Activated B cell treated with CpG ODN at 0.5 μM for 24 hours (primary cell): ENCODE measurements at places on chromosomes 2 and 18.

GRCh38 chr18:55550471-55550870, 37.5 kb downstream of the TCF4 start:
- no peak for DNase-seq

GRCh38 chr2:39930175-39930917, 151.3 kb upstream of the THUMPD2 start:
- no peak for DNase-seq

DNA sequence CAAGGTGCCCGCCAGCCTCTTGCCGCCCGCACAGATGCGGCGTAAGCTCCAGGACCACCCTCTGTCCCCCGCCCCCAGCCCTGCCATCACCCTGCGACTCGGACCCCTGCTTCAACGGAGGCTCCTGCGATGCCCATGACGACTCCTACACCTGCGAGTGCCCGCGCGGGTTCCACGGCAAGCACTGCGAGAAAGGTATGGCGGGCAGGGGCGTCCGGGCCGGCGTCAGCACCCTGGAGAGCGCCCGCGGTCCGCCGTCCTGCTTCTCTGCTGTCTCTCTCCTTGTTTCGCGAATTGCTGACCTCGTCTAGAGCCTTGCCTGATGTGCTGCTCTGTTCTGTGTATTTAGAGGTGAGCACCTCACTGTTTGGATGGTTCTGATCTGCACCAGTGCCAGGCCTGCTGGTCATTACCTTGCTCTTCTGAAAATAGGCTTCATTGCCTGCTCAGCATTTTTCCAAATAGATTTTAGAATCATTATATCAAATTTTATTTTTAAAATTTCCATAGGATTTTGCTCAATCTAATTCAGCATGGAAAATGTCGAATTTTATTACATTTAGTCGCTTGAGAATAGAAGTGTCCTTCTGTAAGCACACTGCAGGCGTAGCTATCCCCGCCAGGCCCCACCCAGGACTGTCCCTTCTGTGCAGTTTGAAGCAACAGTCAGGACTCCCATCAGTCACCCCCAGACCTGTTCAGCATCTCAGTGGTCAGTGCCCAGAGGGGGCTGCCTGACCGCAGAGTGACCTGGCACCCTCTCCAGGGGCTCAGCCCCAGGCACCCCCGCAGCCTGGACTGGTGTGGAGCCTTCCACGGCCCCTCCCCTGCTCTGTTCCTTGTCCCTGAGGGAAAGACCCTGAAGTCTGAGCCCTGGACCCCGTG, 51.6 kb downstream of the SNED1 start:
- no peak for DNase-seq

GRCh38 chr2:141579071-141579470, 551.7 kb downstream of the LRP1B start:
- DNase-seq, result no peak

GRCh38 chr18:63700501-63700900, 2.3 kb upstream of the SERPINB11 start:
- no peak for DNase-seq

DNA sequence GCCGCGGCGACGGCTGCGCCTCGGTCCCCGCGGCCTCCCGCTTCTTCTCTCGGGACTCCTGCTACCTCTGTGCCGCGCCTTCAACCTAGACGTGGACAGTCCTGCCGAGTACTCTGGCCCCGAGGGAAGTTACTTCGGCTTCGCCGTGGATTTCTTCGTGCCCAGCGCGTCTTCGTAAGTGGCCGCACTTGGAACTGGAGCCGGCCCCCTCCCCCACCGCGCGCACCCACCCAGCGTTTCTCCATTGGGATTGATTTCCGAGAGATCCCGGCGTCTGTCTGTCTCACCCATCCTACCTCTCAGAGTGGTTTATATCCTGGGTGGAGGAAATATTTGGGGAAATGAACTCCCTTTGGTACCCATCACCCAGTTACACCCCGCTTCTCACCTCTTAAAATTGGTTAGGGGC, 498 bp downstream of the ITGAV start:
- DNase-seq, result no peak

- peak; percentile 16 for DNase-seq
These were observed 619 bp upstream of the FAM168B start for GRCh38 chr2:131093696-131094462.

- no peak for DNase-seq
These were observed 19.4 kb downstream of the MPPE1 start for GRCh38 chr18:11888726-11889125.

- no peak for DNase-seq
These were observed 25.2 kb downstream of the RHOB start for GRCh38 chr2:20471902-20472559.

- no peak for DNase-seq
These were observed 108.4 kb upstream of the BZW1 start for GRCh38 chr2:200703127-200703925.

DNA sequence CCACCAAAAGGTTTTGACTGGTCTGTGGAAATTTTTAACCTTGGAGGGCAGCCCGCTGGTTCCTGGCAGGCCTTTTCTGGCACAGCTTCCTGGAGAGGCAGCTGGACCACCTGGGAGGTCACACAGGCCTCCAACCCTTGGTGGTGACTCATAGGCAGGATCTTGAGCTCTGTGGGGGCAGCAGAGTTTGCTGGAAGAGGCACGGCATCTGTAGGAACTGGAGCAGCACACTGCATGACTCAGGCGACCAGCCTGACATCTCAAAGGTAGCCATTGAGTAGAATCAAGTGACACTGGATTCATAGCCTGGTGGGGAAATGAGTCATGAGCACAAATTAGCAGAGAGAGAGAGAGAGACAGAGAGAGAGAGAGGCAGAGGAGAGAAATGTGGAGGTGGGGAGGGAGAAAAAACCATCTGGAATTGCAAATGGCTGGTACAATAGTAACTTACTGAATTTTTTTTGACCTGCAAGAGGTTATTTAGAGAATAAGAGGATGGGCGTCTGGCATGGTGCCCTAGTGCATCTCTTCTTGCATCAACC, 57.4 kb downstream of the TRPM8 start:
- no peak for DNase-seq

- DNase-seq, result no peak
These were observed 633.2 kb downstream of the NRXN1 start for GRCh38 chr2:50398766-50399056.

DNA sequence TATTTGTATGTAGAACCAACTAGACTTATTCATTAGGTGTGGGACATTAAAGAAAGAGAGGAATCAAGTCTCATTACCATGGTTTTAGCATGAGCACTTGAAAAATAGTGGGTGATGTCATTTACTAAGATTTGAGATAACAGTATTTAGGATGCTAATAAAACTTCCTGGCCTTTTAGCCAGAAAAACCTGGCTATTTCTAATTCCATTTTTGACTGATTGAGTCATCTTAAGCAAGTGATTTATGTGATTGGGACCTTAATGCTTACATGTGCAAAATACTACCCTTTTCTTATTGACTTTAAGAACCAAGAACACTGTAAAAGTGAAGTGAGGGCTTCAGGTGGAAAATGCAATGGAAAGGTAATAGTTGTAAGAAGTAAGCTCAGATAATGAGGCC, 196.8 kb upstream of the SESTD1 start:
- DNase-seq, result no peak

GRCh38 chr18:77263466-77263763, 13.8 kb downstream of the GALR1 start:
- no peak for DNase-seq

- DNase-seq, result peak; percentile 57
These were observed 9.1 kb upstream of the ARID5A start for GRCh38 chr2:96527286-96528005.

GRCh38 chr18:26652501-26652900, 104.1 kb upstream of the KCTD1 start:
- no peak for DNase-seq

DNA sequence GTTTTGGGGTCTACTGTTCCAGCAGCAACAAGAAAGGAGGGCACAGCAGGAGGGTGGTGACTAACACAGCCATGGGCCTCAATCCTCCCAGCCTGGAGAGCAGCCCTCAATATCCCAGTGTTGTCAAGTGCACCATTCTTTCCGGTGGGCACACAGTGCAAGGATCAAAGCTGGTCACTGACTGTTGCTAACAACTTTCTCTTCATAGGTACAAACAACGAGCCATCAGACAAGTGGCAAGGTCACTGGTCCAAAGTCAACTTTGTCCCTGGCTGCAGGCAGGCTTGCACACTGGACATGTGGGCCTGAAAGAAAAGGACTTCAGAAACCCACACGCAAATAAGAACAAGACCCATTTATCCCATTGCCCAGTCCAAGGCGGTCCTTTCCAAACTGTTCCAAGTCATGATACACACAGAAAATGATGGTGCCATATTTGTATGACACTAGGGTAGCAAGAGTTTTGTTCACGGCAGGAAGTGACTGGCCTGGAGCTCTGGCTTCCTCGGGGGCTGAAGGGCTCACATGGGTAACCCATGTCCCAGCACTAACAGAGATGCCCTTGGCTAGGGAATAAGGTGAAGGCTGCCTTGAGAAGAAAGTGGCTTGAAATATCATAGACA, 57.0 kb downstream of the KCTD1 start:
- DNase-seq, result no peak

- no peak for DNase-seq
These were observed 9.6 kb downstream of the SERPINB8 start for GRCh38 chr18:63979409-63979920.

DNA sequence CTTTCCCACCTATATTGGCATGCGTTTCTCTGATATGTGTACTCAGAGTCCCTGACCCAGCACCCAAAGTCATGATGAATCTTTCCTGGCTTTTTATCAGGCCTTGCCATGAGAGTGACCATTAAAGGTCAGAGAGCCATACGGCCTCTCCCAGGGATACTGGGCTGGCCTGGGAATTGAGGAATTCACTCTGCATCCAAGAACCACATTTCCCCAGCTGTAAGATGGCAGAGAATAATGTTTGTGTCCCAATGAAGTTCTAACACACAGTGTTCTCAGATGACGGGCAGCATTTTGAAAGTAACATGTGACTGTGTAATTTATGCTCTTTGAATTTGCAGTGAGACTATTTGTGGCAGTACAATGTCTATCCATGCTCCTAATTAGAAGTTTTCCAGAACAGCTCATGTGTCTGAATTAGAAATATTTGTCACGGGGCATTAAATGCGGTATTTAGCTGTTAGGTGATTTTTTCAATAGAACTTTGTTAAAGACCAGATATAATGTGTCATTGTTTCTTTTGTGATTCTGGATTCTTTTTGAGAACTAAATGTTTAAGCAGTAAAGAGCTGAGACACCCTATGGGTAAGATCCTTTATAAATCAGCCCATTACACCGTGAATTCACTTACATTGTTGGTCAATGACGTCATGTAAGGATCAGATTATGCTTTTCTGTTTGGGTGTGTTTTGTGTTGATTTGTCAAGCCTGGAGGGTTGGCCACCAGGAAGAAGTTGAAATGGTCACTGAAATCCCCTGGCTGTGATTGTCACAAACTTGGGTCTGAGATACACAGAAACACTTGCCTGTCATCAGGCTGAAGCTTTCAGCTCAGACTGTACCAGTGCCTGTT, 7.3 kb upstream of the SLC3A1 start:
- DNase-seq, result no peak

DNA sequence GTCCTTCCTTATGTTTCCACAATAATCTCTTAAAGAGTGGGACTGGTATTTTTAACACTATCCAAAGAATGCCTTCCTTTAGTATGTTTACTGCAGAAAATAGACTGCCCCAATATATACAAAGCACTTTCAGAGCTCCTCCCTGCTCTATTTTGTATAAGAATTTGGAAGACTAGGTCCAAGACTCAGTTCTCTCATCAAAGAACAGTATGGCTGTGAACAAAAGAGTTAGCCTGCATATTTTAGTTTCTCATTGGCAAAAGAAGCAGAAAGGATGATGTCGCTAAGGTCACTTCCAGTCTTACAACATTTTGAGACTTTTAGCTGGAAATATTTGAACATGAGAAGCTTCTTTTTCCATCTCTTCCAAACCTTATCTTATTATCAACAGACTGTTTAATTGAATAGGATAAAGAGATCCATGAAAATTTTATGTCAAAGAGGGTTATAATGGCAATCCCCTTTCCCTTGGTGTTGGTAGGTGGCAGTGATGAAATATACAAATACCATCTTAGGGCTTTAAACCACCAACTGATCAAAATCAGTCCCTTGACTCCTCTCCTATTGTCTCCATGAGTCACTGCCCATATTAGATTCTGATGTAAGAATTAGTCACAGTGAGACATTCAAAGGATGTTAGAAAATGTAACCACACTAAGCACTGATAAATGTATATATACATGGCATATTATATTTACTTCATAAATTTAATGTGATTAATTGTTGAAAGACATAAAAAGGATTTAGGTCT, 266.9 kb upstream of the DSEL start:
- DNase-seq, result no peak

DNA sequence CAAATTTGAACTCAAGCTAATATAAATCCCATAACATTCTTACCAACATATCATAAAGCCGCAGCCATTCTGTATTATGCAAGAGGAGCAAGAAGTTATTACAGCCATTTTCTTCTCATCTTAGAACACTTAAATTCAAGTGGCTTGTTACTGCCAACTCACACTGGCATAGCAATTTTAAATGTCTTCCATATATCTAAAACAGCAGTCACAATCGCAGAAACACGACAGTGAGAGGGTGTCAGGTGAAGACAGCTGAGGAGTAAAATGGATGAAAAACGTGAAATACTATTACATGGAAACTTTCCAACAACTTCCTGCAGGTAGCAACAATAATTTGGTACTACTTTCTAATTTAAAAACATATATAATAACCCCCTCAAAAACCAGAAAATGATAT, 17.9 kb downstream of the PPP3R1 start:
- no peak for DNase-seq

GRCh38 chr2:148939271-148939670, 64.2 kb downstream of the KIF5C start:
- DNase-seq, result no peak

DNA sequence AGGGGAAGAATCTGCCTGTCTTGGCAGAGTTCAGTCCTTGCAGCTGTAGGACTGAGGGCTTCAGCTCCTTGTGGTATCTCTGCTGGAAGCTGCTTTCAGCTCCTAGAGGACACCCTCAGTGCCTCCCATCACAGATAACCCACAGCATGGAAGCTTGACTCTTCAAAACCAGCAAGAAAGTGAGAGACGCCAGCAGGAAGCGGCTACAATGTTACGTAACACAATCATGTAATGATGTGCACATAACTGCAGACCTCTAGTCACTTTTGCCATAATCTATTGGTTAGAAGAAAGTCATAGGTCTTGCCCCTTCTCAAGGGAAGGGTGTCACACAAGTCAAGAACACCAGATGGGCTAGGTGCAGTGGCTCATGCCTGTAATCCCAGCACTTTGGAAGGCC, 69.1 kb upstream of the AFF3 start:
- no peak for DNase-seq

GRCh38 chr2:127063701-127064590, 43.0 kb downstream of the BIN1 start:
- DNase-seq, result no peak

GRCh38 chr2:103464831-103465230, 703.0 kb downstream of the TMEM182 start:
- DNase-seq, result no peak

GRCh38 chr2:28359222-28360057, 33.2 kb upstream of the FOSL2 start:
- peak; percentile 41 for DNase-seq
